ENCODE measurements at places on chromosomes 12 and 14.

GRCh38 chr12:121295746-121296617, 527 bp downstream of the CAMKK2 start:
- DNase-seq, result no peak

GRCh38 chr14:64444140-64444539, 21.2 kb upstream of the AKAP5 start:
- DNase-seq, result no peak

- DNase-seq, result no peak
Observed at GRCh38 chr14:102097441-102098135, 10.7 kb upstream of the HSP90AA1 start.

GRCh38 chr12:132707241-132707640, 3.4 kb upstream of the PGAM5 start:
- no peak for DNase-seq

- no peak for DNase-seq
Observed at GRCh38 chr14:73762375-73762822, 48.2 kb upstream of the PNMA1 start.

DNA sequence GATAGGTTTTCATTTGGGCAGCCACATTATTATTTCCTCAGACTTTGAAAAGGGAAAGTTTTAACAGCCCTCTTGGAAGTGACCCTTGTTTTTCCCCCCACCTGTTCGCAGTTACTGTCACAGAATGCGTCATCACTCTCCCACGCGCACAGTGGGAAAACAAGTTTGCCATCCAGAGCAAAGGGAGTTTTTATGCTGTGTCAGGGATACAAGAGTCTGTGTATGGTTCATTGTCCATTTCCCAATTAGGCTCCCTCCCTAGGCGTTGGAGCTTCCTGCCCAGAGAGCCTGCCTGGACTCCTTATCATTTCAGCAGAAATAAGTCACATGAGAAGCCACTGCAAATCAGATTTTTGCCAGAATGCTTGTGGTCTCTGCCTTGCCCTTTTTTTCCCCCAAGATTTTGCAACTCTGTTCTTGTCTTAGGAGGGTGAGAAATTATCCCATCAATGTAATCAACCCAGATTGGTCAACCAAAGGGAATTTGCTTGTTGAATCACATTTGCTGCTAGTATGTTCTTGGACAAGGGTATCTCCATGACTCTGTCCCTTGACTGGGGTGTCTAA, 104.1 kb downstream of the IGF1 start:
- DNase-seq, result no peak

DNA sequence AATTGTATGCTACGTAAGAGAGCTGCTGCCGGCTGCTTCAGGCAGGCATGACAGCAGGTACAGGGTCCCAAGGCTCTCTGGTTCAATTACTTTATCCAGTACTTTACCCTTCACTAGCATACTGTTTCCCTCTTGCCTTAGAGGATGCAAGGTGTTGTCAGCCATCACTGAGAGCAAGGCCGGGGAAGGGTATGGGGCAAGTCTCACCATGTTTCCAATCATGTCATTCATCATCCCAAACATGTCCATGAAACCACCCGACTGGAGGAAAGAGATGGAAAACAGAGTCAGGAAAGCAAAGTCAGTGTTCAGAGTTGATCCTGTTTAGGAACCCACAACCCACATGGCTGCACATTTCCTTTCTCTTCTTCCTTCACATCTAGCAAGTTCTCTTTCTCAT, 2.4 kb downstream of the MLF2 start:
- no peak for DNase-seq

GRCh38 chr14:100271247-100271939, 32.4 kb downstream of the YY1 start:
- DNase-seq, result no peak

GRCh38 chr14:99192028-99192621, 79.9 kb downstream of the BCL11B start:
- DNase-seq, result no peak

DNA sequence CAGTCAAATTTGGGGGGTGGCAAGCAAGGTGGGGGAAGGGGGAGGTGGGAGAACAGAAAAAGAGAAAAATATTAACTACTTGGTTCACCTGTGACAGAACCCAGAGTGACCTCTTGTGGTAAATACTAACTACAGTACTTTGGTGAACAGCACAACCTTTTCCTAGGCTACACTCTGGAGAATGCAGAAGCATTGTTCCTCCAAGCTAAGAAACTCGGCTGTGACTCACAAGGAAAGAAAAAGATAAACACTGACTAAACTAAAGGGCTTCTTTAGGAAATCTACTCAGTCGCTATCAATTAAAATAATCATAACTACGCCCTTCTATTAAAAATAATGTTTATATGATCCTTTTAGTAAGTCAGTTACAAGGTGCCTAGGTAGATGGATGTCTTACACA, 5.4 kb downstream of the KCNH5 start:
- DNase-seq, result no peak

DNA sequence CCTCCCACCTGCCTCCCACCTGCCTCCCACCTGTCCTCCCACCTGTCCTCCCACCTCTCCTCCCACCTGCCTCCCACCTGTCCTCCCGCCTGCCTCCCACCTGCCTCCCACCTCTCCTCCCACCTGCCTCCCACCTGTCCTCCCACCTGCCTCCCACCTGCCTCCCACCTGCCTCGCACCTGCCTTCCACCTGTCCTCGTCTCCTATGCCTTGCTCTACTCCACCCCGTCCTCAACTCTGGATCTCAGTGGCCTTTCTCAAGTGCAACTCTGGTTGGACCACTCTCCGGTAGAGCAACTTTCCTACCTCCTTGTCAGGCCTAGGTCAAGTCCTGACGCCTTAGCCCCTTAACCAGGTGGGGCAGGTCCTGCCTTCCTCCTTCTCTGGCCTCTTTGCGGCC, 29.3 kb upstream of the PEX5 start:
- DNase-seq, result no peak

DNA sequence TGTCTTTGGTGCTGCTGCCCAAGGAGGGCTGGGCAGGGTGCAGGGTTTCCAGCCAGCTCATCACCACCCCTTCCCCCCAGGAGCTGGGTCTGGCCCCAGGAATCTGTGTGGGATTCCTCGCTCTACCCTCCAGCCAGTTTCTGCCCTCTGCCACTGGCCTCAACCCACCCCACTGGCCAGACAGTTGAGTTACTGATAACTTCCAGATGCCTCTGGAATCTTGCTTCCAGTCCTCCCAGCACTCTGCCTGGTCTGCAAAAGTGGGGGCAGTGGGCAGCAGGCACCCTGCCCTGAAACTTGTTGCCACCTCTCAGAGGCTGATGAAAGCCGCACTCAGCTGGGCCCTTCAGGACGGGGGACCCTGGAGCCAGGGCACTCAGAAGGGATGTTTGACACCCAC, 20.1 kb upstream of the TBX3 start:
- DNase-seq, result no peak

DNA sequence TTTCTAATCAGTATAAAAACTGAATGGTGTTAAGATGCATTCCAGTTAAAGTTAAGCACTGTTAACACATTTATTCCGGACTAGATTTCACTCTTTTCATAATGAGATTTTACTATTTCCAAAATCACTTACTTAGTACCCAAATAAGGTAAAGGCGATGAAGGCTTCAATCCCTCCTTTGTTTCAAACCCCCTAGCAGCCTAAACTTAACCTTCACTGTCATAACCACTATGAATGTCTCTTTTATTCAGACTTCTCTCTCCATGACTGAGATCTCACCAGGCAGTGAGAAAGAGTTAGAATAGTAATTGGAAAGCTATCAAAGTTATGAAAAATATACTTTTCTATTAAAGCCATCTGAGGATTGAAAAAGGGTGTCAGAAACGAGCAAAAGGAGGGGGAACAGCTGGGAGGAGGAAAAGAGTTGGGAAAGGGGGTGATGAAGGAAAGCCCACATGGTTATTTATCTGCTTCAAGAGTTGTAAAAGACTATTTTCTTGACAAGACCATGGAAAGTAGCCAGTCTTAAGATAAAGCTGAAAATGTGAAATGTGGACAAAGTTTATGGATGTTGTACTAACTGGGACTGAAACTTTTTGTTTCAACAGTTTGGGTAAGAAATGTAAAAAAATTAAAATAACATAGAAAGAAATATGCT, 11.7 kb downstream of the EPS8 start:
- DNase-seq, result no peak

DNA sequence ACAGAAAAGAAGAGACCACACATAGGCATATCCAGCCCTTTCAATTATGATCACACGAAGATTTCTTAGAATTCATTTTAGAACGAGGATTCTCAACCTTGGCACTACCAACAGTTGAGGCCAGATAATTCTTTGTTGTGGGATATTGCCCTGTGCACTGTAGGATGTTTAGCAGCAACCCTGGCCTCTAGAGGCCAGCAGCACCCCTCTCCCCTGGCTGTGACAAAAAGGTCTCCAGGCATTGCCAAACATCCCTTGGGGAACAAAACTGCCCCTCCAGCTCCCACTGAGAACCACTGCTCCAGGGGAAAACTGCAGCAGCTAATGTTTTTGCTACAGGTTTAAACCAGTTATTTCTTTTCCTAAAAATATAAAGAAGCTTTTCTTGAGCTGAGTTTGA, 7.1 kb downstream of the NT5DC3 start:
- no peak for DNase-seq

DNA sequence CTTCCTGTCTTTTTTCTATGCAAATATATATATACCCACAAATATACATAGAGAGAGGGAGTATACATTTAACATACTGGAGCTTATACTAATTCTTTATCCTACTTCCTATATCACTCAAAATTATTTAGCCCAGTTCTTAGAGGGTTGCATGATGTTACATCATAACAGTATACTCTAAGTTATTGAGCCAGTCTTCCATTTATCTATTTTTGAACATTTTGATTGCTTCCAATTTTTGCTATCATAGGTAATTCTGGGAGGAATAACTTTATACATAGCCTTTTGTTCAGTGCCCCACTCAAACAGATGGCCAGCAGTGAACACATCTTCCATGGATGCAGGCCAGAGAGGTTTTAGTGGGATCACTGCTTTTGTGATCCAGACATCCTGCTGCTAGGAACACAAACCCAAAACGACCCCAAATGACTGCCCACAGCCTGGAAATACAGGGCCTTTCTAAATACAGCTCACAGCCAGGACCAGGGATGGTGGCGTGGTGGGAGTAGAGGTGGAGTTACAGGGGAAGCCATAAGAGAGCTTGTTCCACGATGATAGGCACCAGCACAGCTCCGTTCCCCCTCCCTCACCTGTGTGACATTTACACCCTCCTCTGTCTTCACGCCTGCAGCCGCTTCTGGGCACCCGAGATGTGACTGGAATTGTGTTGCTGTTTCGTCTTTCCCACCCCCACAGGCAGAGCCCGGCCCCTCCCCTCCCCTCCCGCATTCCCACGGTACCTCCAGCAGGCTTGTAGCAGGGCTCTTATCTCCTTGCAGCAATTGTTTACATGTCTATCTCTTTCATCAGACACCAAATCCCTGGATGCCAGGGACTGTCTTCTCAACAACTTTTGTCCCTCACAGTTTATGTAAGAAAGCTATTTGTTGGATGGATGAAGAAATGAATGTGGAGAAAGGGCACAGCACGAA, 30.7 kb upstream of the HDAC7 start:
- no peak for DNase-seq

- DNase-seq, result no peak
Observed at GRCh38 chr12:104425614-104426013, 31.1 kb upstream of the CHST11 start.

DNA sequence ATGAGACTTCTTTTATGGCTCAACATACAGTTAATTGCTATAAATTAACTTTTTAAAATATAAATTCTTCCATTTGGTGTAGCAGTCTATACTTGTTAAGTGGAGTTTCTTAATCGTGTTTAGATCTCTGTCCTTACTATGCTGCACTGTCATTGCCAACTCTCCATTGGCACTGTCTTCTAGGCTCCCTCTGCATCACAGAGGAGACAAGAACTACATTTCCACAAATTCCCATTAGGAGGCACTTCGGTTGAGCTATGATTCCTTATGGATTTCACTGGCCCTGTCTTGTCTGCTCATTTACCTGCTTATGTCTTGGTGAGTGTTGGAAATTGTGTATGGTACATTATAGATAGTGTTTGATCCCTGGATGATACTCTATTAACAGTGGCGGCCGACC, 630.9 kb upstream of the ATXN7L3B start:
- no peak for DNase-seq

- DNase-seq, result no peak
Observed at GRCh38 chr12:10716704-10717315, 6.3 kb downstream of the YBX3 start.

GRCh38 chr14:73264080-73264884, 27.0 kb downstream of the PAPLN start:
- no peak for DNase-seq

GRCh38 chr12:105948331-105948730, 190.4 kb downstream of the NUAK1 start:
- DNase-seq, result no peak

DNA sequence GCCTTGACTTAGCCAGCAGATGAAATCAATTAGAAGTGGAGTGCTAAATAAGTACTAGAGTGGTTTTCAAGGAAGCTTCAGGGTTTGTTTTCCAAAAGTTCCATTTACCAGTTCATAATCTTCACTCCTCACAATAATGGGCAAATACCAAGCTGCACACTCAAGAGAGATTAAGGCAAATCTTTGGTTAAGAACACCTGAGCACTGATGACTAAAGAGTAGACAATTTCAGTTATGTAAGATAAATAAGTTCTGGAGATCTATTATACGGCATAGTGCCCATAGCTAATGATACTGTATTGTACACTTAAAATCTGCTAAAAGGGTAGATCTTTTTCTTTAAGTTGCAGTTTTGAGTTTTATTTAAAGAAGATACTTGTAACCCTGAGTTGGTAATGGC, 125.0 kb downstream of the ARMH4 start:
- no peak for DNase-seq
